Bronchial epithelial cell (primary cell): ENCODE measurements at places on chromosomes 5 and 9. TPM values are rescaled to one million over a fixed set of nuclear protein-coding genes. Genes with fewer than 3 reads are reported as not detected.

- DNase-seq: no peak
Observed at GRCh38 chr5:168844016-168844921, 265.1 kb upstream of the PANK3 start.

PLPP7 gene
- total RNA-seq: not detected in 2 replicates

SPATA6L gene
- total RNA-seq: 2.6 and 6.5 TPM in 2 replicates

GRCh38 chr5:133244242-133244641, 192.4 kb downstream of the HSPA4 start:
- DNase-seq: peak; percentile 37

- no peak for DNase-seq
Observed at GRCh38 chr5:137448868-137449267, 50.3 kb downstream of the SPOCK1 start.

DNA sequence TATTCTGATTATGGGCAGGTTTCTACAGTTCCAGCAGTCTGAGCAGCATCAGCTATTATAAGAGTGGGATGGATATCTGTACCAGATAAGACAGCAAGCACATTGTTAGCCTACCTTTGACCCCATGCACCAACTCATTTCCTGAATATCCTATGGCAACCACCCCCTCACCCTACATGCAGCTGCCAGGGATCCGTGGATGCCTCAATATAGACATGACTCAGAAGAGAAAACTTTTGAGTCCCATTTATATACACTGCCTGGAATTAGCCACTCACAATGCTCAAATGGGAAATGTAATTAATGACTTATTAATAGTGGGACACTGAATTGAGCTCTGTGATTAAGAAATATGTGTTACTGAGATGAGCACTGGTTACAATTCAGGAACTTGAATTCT, 124.4 kb downstream of the SSBP2 start:
- peak; percentile 89 for DNase-seq

DNA sequence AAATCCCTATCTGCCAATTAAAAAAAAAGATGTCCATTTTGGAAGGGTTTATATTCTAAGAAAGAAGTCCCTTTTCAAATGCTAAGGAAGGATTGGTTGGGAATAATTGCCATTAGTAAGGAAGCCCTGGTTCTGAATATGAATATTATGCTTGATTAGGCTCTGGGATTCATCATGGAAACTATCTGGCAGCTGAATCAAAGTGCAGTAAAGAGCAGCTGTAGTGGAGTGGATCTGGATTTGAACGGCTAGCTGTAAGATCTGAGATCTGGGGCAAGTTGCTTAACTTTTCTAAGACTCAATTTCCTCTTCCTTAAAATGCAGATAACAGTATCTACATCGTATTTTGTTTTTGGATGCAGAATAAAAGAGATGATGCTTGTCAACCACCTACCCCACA, 10.5 kb downstream of the IL12B start:
- no peak for DNase-seq
